Transverse colon (tissue), 4 donors: ENCODE measurements at places on chromosomes 6 and 20. TPM values are rescaled to one million over a fixed set of nuclear protein-coding genes. Genes with fewer than 3 reads are reported as not detected.
A peak's percentile ranks its signal among the peaks of the same experiment; 100 is the strongest.

GRCh38 chr6:89430201-89430962 is 2.6 kb upstream of the ANKRD6 start:
- H3K36me3 ChIP-seq = no peaks in the 10 kb centered on the region
- H3K27me3 ChIP-seq = peaks cover 6% of the 10 kb centered on the region
- no peak overlapping the region for H3K4me3 ChIP-seq
- no peak for DNase-seq

DNA sequence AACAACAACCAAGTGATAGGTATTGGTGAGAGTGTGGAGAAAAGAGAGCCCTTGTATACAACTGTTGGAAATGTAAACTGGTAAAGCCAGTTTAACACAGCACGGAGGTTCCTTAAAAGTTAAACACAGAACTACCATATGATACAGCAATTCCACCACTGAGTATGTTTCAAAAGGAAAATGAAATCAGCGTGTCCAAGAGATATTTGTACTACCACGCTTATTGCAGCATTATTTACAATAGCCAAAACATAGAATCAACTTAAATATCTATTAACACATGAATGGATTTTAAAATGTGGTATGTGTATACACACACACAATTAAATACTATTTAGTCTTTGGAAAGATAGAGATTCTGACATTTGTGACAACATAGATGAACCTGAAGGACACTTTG is 1.1 kb downstream of the PTCHD4 start:
- H3K36me3 ChIP-seq = no peaks in the 10 kb centered on the region
- H3K27me3 ChIP-seq = no peaks in the 10 kb centered on the region
- DNase-seq = no peak
- H3K4me1 ChIP-seq = no peaks in the 10 kb centered on the region

The LAMA2 gene
- 43.0 TPM for total RNA-seq

- H3K27ac ChIP-seq = peak overlapping the region; percentile 91
- DNase-seq = peak; percentile 71
- H3K36me3 ChIP-seq = no peaks in the 10 kb centered on the region
- no peaks in the 10 kb centered on the region for H3K27me3 ChIP-seq
- H3K4me3 ChIP-seq = no peak overlapping the region
These were observed 11.0 kb downstream of the SLC29A1 start for GRCh38 chr6:44234101-44235025.

The IPCEF1 gene
- 0.37 TPM for total RNA-seq

The PTGIS gene
- total RNA-seq = 9.4 TPM

The IRAK1BP1 gene
- 2.9 TPM for total RNA-seq

DNA sequence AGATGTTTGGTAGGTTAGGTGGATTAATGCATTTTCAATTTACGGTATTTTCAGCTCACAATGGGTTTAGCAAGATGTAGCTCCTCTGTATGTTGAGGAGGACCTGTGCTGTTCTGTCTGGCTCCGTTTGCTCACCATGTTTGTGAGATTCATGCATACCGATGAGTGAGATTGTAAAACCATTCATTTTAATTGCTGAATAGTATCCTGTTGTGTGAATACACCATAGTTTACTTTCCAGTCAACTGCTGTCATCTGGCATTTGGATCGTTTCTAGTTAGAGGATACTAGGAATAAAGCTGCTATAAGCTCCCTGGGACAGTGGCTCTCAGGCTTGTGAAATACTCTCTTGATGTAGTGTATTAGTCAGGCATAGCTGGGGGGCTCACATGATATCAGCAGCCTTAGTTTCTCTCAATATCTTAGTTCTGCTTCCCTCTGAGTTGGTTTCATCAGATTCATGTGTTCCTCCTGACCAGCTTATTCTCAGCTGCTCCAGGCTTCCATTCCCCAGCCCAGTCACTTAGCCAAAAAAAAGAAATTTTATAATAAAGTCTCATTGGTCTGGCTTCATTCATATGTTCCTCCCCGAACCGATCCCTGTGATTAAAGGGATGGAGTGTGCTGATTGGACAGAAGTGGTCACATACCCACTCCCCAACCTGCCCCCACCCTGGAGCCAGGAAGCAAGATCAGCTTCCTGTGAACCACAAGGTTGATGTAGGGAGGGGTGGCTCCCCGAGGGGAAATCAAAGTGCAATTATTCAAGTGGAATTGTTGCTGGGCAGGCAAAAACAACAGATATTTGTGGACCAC is 10.9 kb upstream of the B4GALT5 start:
- peak overlapping the region; percentile 45 for H3K27ac ChIP-seq
- H3K4me3 ChIP-seq = no peak overlapping the region
- no peak for DNase-seq
- H3K27me3 ChIP-seq = no peaks in the 10 kb centered on the region
- no peaks in the 10 kb centered on the region for H3K4me1 ChIP-seq

The DUSP15 gene
- total RNA-seq = not detected

DNA sequence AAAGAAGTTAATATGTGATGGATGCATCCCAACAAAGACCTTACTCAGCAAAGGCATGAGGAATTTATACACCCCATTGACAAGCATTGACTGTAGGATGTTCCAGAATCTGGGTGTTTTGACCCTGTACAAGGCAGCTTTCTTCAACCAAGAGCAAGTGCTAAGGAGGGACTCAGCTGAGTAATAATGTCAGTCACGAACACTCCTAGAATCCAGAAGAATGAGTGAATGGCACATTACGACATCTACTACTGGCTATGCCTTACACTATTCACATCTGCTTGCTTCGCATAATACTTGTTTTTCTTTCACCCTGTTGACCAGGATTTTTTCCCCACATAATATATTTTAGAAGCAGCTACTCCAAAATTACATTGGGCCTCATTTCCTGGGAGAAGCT is 42.5 kb upstream of the VGLL2 start:
- H3K27me3 ChIP-seq = no peaks in the 10 kb centered on the region
- H3K4me1 ChIP-seq = no peaks in the 10 kb centered on the region
- H3K27ac ChIP-seq = no peak overlapping the region
- no peak overlapping the region for H3K4me3 ChIP-seq

DNA sequence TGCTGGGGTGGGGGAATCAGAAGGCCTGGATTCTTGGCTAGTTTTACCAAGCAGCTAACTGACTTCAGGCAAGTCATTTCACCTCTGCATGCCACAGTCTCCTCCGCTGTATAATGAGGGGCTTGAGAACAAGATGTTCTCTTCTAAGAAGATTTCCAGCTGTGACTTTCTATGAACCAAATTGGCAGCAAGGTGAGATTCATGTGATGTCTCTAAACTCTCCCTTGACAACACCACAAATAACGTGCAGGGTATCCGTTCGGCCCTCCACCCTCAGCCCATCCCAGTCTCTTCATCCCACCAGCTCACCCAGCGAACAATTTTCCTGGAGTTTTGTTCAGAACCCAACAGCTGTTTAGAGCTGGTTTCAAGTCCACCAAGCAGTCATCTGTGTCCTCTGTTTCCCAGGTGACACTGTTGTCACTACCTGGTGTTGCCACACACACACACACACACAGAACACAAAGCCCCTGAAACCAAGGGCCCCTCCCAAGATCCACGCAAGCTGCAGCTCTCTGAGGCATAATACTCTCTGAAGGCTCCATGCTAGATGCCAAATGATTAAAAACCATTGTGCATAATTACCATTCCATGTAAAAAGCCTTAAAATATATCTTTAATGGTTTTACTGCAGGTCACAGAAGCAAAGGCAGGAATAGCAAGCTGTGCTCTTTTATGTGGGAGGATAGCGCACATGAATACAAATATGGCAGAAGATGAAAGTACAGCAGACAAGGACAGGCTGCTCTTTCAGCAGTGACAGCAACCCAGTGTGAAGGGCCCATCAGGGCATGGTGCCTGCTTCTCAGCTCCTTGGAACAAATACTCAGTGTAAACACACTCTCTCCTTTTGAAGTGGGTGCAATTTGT is 48.2 kb downstream of the ARHGAP18 start:
- no peaks in the 10 kb centered on the region for H3K36me3 ChIP-seq
- peaks cover 12% of the 10 kb centered on the region for H3K4me1 ChIP-seq
- peak overlapping the region; percentile 8 for H3K27ac ChIP-seq
- H3K27me3 ChIP-seq = no peaks in the 10 kb centered on the region
- no peak overlapping the region for H3K4me3 ChIP-seq

The CLDN20 gene
- total RNA-seq = not detected

DNA sequence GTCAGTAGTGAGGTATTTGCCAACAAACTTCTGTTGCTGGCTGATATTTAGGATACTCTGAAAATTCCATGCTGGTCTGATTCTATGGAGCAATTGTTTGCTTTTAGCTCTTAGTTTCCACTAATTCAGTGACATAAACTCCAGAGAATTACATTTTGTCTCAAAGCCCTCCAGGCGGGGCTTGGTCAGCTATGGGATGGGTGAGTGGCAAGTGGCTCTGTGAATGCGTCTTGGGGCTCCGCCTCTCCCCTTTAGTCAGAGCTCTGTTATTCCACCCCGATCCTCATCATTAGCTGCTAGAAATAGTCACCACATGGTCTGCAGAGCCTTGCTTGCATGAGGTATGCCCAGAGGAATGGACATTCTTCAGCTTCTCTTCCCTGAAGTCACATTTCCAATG is 540.6 kb downstream of the QKI start:
- no peaks in the 10 kb centered on the region for H3K36me3 ChIP-seq
- no peak for DNase-seq
- H3K4me3 ChIP-seq = no peak overlapping the region
- no peaks in the 10 kb centered on the region for H3K27me3 ChIP-seq
- no peak overlapping the region for H3K27ac ChIP-seq

DNA sequence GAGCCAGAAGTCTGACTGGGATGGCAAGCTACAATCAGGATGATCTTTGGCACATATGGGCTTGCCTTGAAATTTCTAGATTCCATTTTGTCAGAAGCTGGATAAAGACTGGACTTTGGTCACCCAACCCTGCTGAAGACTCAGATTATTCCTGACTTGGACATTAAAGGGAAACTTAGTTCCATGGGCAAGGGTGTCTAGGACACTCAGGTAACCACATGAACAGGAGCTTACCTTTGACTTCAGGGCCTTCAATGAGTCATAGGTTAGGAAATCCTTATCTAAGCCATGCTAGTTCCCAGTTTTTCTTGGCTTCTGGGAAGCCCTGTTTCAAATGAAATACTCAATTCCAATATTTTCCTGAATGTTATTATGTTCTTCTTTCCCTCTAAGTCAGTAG is 28.5 kb upstream of the IFNGR1 start:
- H3K27me3 ChIP-seq = no peaks in the 10 kb centered on the region
- H3K4me1 ChIP-seq = no peaks in the 10 kb centered on the region
- H3K4me3 ChIP-seq = no peak overlapping the region
- peak overlapping the region; percentile 23 for H3K27ac ChIP-seq
- H3K36me3 ChIP-seq = no peaks in the 10 kb centered on the region
